Smooth muscle cell of the brain vasculature (primary cell): ENCODE measurements at places on chromosomes 1 and 21.

DNA sequence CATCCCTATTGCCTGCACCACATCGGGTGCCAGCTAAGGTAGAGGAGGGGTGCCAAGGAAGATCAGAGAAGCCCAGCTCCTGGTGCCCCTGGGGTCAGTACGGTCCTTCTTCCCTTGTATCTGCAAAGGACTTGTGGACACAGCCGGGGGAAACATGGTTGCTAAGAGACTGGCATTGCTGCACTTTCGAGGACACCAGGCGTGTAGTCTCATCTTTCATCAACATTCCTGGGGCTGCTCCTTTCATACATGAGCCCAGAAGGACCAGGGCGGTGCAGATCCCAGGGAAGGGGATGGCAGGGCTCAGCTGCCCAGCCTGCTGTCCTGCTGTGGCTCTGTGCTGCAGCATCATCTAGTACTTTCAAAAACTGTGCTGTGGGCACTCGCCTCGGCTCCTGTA lies 61.0 kb downstream of the RUNX1 start:
- no peak for DNase-seq

- DNase-seq, result no peak
Measured at GRCh38 chr1:6599141-6599975, 3.3 kb downstream of the KLHL21 start.

- no peak for DNase-seq
Measured at GRCh38 chr1:67674260-67675011, 10.6 kb upstream of the GADD45A start.

- DNase-seq, result no peak
Measured at GRCh38 chr1:8389958-8390535, 72.1 kb downstream of the SLC45A1 start.

- DNase-seq, result no peak
Measured at GRCh38 chr1:19654886-19655717, 9.6 kb upstream of the HTR6 start.

GRCh38 chr1:190124068-190124467 lies 353.6 kb downstream of the BRINP3 start:
- no peak for DNase-seq

- DNase-seq, result no peak
Measured at GRCh38 chr1:27364696-27365371, 1.9 kb downstream of the MAP3K6 start.
